ENCODE measurements at places on chromosomes 3 and 15.

GRCh38 chr3:56700151-56700550, 17.1 kb upstream of the TASOR start:
- DNase-seq: no peak

DNA sequence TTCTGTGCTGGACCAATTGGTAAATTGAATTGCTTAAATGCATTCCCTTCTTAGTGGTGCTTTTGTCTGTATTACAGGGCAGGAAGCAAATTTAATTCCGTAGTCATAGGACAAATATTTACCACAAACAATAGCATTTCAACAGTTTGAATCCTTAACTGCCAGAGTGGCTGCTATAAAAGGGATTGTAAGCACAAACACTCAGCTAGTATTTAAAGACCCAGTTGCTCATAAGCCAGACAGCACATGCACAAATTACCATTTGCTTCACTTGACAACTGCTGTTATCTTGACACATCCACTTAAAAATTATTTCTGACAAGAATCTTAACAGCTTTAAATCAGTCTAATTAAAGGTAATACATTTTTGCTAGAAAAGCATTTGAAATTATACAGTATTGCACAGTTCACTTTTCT, 490.2 kb upstream of the ADAMTS9 start:
- no peak for DNase-seq

DNA sequence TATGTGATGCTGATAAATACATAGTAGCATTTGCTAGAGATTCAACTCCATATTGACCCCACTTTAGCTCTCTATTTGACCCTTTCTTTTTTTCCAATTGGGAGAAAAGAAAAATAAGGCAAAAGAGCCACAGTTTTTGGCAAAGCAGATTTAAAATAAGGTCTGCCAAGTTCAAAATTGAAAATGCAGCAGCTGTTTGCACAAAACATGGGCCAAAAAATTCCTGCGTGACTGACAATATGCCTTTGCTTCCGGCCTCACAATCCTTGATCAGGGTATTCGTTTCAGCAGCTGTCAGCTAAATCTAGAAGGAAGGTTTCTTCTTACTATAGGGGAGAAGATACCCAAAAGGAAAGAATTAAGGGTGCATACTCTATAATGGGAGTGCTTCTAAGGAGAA, 563.5 kb upstream of the CCDC54 start:
- no peak for DNase-seq

DNA sequence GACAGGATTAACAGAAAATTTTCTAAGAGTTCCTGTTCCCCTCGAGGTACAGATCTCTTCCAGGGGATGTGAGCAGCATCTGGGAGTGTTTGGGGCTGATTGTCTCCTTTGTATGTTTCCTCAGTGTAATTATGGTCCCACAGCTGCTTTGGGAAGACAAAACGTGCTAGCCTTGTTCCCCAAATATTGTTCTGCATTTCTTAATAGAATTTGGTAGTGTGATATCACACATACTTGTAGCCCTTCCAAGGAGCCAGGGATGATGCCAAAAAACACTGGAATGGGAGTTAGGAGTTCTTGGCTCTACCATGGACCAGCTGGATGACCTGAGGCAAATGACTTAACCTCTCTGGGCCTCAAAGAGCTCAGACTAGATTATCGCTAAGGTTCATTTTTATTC, 19.0 kb upstream of the AGBL1 start:
- no peak for DNase-seq

GRCh38 chr3:156614642-156615511, 59.5 kb upstream of the TIPARP start:
- DNase-seq: no peak

DNA sequence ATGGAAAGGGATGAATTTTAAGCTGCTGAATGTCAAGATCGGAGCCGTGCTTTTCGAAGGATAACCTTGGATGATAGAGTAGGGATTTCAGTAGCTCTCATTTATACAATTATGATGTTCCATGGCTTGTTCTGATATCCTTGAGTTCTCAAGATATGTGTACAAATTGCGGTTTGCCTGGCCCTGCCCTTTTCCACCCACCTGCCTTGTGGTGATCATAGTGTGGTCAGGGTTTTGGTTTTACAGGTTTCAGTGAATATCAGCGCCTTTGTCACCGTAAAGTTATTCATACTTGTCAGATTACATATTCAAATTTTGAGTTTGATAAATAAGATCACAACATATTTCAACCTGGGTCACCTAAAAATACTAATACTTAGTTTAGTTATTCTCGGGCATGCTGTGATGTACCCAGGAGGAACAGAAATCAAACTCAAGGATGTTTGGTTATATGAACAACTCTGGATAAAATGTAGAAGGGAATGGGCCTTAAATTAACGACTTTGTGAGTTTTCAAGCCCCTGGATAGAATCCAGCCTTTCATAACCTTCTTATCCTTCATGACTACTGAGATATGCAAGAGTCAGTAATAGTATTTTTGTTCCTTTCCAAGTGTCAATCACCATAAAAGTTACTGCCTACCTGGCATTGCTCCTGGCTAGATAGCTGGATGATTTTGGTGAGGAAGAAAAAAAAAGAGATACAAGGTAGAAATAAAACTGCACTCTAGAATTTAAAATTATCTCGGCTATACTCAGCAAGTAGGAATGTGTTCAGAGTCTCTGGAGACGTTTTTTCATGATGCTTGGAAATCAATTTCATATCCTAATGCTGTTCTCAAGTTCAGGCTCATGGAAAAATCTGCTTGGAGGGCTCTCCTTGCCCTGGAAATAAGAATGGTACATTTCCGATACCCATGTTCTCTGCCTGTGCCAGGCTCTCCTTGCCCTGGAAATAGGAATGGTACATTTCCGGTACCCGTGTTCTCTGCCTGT, 209.2 kb upstream of the TPRG1 start:
- no peak for DNase-seq

DNA sequence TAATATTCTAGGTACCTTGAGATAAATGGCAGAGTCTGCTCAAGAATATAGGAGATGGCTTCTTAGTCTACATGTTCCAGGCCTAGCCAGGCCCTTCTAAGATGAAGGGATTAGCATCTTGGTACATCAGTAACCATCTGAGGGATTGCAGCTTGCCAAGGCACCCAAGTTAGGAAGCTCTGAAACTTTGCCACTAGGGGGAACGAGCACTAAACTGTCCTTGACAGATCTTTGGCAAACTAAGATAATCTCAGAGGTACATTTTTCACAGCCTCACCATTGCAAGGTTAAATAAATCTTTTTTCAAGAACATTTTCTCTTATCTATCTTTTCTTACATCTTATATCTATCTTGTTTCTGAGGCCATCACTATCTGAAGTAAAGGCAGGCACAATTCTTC, 351.2 kb downstream of the RAP2B start:
- DNase-seq: no peak

GRCh38 chr15:63809452-63809851, 24.3 kb downstream of the HERC1 start:
- no peak for DNase-seq

GRCh38 chr3:52570076-52570475, 33.7 kb downstream of the UQCC5 start:
- no peak for DNase-seq

- DNase-seq: no peak
These were observed 5.7 kb downstream of the NR2F2 start for GRCh38 chr15:96336108-96336595.

- no peak for DNase-seq
These were observed 37.9 kb downstream of the PSTPIP1 start for GRCh38 chr15:77032647-77033416.

Data from activated CD8-positive, alpha-beta memory T cell treated with anti-CD3 and anti-CD28 coated beads for 1 hour (primary cell).